ENCODE measurements at places on chromosomes 16 and 17. TPM values are rescaled to one million over a fixed set of nuclear protein-coding genes. Genes with fewer than 3 reads are reported as not detected.

The GRIN2A gene
- total RNA-seq: 18.5 TPM

The CTRB2 gene
- total RNA-seq: not detected

The ATP6V0C gene
- 23.8 TPM for total RNA-seq

The CD300E gene
- not detected for total RNA-seq

The PIGS gene
- 24.4 TPM for total RNA-seq

The NOTUM gene
- 0.63 TPM for total RNA-seq

The PYY gene
- total RNA-seq: not detected

The TP53TG3F gene
- not detected for total RNA-seq

The PPY gene
- total RNA-seq: not detected

The AXIN2 gene
- 38.5 TPM for total RNA-seq

The ASB16 gene
- total RNA-seq: not detected

The LGALS9 gene
- total RNA-seq: 2.8 TPM

The TMEM220 gene
- 1.9 TPM for total RNA-seq

The ENGASE gene
- 25.7 TPM for total RNA-seq

The TXNDC11 gene
- 20.7 TPM for total RNA-seq

The ASPA gene
- total RNA-seq: 1.3 TPM

The TLCD3B gene
- total RNA-seq: 24.4 TPM

The NUPR1 gene
- 0.31 TPM for total RNA-seq

The HOXB1 gene
- total RNA-seq: not detected

The FNDC8 gene
- not detected for total RNA-seq

The MT1G gene
- not detected for total RNA-seq

The TERB1 gene
- total RNA-seq: not detected

The CCL16 gene
- not detected for total RNA-seq

The ROGDI gene
- total RNA-seq: 41.6 TPM

The CCR7 gene
- total RNA-seq: not detected

The VMO1 gene
- total RNA-seq: not detected

The ITGAD gene
- not detected for total RNA-seq

The JMJD6 gene
- total RNA-seq: 26.6 TPM

The KRTAP4-6 gene
- total RNA-seq: not detected

The HSPB9 gene
- total RNA-seq: not detected

The SCNN1B gene
- total RNA-seq: not detected

The DOK4 gene
- total RNA-seq: 66.7 TPM

The CD300LB gene
- total RNA-seq: not detected

The CHTF18 gene
- 21.0 TPM for total RNA-seq

The GLG1 gene
- 109 TPM for total RNA-seq

The PDE6G gene
- total RNA-seq: not detected

The TPPP3 gene
- 3.8 TPM for total RNA-seq

The CHAD gene
- total RNA-seq: not detected

The ARL17A gene
- total RNA-seq: 44.8 TPM

Measured in parietal lobe (tissue), 2 donors.